ENCODE measurements at places on chromosomes 1 and 21.

- DNase-seq, result no peak
Measured at GRCh38 chr1:14273811-14274210, 324.7 kb upstream of the KAZN start.

DNA sequence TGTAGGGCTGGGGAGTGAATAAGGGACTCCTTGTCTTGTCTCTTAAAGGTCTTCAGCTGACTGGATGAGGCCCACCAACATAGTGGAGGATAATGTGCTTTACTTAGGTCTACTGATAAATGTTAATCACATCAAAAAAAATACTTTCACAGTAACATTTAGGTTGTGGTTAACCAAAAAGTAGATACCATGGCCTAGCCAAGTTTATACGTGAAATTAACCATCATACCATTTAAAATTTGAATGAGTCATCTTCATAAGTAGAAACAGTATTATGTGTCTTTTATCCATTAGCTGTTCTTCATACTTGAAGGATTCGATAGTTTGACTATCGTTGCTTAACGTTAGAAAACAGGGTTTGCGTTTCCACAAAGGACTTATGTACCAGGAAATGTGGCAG lies 80.9 kb downstream of the MTR start:
- DNase-seq, result no peak

DNA sequence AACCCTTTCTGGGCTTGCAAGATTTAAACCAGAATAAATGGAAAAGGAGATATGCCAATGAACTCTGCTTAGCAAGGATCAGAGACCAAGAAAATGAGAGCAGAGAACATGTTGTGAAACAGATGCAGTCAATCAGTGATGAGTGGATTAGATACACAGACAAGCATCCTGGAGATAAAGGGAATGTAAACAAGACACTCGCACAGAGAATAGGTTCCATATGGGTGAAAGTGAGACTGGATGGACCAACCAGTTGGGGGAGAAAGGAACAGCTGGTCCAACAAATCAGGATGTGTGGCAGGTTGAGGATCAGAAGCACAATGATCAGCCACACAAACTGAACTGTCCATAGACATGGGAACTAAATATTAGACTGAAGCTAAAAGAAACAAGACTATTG lies 338.2 kb downstream of the ASTN1 start:
- no peak for DNase-seq

DNA sequence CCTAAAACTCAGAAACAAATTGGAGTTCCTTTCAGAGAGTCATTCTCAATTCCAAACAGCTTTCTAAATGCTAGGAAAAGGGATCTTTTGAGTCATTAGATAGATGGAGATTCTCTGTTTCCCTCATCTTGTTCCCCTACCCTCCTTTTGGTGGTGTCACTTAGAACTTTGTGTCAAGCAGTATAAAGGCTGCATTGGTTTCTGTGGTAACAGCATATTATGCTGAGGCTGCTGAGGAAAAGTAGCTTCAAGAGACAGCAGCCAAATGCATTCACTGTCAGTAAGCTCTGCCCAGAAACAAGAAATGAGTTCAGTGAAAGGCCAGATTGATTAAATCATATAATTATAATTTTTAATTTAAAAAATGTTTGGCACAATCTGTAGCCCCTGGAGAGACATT lies 144.1 kb downstream of the LRRC40 start:
- DNase-seq, result no peak

- no peak for DNase-seq
Measured at GRCh38 chr1:118294875-118295642, 110.0 kb upstream of the SPAG17 start.

- no peak for DNase-seq
Measured at GRCh38 chr1:164801791-164802502, 243.0 kb downstream of the PBX1 start.

DNA sequence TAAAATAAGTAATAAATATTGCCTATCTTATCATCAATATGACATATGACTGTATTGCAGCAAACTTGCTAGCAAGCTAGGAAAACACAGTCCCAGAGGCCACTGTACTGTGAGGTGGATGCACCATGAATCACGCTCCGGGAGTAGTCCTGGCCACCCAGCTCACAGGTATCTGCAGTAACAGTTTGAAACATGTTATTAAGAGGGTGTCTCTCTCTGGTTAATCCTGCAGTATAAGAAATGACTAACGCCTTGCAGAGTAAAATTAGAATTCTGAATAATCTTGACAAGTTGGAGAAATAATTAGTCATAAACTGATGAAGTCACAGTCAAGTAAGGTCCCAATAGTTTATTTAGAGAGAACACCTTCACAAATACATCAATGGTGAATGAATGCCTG lies 34.0 kb upstream of the DPT start:
- no peak for DNase-seq

DNA sequence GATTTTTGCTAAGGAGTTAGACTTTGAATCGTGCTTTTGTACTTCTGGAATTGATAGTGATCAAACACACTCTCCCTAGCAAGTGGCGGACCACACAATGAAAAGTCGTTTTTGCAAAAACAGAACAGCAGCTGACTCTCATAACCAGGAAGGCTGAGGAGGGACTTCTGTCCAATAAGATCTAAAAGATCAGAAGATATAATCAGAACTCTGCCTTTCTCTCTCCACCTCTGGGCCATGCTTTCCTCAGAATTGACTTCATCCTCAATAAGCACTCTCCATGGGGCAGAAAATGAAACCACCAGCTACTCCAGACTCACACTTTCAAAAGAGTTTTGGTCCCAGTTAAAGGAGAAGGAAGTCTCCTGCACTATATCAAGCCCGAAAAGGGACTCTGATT lies 55.3 kb upstream of the SAMD13 start:
- DNase-seq, result no peak

GRCh38 chr1:90201467-90202358 lies 206.8 kb downstream of the ZNF326 start:
- no peak for DNase-seq

DNA sequence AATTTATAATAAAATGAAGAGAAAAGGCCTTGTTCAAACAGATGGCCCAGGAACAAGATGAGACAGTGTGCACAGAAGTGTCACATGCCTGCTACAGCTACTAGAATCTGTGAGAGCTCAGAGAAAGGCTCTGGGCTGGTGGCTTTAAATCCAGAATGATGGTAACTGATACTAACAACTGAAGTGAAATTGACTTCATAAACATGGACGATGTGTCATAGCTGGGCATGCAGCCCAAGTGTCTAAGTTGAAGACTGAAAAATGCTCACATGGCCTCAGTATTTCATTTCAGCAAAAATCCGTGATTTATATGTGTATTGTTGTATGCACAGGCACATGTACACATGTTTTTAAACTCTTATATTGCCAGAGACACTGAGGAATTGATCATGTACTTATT lies 208.3 kb upstream of the RUNX1 start:
- no peak for DNase-seq

- DNase-seq, result no peak
Measured at GRCh38 chr1:155392898-155393411, 72.3 kb downstream of the RUSC1 start.

DNA sequence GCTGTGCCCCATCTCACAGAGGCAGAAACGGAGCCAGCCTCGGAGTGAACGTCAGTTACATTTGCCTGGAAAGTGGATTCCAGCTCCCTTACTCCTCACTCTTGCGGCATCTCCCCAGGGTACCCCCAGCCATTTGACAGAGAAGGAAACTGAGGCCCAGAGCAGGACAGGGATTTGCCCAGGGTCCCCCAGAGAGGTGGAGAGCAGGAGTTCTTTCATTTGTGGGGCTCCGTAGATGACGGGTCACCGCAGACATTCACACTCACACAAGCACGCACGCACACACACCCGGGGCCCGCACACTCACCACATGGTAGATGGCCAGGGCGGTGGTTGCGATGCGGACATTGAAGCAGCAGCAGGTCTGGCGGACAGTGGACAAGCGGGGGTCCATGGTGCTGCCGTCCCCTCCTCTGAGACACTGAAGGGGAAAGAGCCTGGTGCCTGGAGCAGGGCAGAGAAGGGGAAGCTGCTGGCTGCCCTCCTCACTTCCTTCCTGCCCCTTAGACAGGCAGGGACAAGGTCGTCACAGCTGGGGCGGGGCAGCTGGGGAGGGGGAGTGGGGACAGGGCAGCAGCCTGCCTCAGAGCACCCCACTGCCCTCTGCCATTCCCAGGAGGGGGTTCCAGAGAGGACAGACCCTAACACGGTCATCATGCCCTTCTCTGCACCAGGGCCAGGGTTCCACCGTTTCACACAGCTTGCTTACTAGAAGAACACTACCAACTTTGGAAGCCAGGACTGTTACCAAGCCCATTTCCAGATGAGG lies at the start of gene LAPTM5:
Gene LAPTM5, minus strand, starts transcription at position 423 of the 769 bp plus-strand sequence. Its CDS starts 29 bp downstream, at position 394.
- no peak for DNase-seq

DNA sequence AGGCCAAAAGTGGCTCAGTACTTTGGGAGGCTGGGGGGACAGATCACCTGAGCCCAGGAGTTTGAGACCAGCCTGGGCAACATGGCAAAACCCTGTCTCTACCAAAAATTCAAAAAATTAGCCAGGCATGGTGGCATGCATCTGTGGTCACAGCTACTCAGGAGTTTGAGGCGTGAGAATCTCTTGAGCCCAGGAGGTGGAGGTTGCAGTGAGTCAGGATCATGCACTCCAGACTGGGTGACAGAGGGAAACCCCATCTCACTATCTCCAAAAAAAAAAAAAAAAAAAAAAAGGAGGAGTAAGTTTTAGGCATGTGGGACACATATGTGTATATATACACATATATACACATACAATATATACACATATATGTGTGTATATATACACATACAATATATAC lies 165.3 kb upstream of the DPYD start:
- no peak for DNase-seq

DNA sequence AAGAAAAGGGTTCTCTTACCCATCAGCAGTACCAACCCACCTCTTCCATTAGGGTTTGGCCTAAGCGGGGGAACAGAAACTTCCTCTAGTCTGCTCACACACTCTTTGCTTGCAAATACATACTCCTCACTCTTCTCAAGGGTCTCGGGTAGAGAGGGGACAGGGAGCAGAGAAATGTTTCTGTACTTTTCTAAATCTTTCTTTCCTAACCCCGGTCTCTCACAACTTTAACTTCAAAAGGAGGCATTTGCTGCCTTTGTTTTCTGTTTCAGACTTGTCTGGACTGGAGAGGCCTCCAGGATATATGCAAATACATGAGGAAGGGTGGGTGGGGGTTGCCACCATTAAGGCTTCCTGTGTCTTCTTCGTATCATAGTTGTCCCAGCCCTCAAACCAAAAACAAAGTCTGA lies 10.5 kb upstream of the LAX1 start:
- no peak for DNase-seq

DNA sequence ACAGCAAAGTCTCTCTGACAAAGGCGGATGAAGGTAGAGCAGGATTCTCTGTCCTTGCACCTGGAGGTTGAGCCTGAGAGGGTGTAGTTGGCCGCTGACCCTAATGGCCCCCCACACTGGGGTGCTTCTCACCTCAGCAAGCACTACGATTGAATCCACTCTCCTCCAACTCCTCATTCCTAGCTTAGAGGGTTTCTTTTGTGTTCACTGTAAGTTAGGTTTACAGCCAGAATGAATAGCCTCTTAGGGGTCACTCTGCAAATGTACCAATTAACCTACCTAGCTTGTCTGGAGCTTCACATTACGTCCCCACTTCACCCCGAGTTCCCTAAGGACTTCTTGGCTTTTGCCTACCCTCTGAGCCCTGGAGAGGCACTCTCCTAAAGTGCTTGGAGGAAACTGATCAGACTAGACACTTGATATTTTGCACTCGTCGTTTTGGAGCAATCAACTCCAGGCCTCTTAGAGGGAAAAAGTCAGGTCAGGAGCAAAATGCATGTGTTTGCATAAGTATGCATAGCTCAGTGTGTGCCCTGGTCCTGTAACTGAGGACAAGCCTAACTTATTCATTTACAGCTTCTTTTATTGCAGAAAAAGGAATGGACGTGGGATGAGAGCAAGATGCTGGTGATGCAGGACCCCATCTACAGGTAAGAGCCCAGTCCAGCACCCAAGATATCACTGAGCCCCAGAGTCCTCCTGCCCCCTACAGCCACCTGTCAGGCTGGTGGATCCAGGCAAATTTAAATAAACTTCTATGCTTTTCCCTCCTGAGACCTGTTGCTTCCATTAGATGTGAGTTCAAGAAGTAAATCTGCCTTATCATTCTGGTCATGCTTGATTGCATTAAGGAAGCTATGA lies 76.4 kb downstream of the SPATA46 start:
- DNase-seq, result no peak

DNA sequence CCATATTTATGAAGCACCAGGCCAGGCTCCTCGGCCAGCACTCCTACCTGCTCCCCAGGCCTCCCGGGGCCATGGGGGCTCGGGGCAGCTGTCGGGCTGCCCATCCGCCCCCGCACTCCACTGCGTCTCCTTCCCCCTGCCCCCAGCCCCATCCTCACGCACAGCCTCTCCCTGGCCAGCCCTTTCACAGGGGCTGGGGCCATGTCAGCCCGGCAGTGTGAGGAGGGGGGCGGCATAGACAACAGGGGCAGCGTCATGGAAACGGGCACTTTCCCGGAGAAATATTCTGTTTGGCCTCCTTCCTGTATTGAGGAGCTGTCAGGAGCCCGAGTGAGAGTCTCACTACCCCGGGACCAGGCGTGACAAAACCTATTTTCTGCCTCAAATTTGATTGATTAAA lies 87.3 kb downstream of the CASZ1 start:
- no peak for DNase-seq

GRCh38 chr21:38036016-38036415 lies 119.8 kb upstream of the KCNJ6 start:
- DNase-seq, result no peak

- no peak for DNase-seq
Measured at GRCh38 chr21:40797891-40798290, 49.1 kb downstream of the DSCAM start.

DNA sequence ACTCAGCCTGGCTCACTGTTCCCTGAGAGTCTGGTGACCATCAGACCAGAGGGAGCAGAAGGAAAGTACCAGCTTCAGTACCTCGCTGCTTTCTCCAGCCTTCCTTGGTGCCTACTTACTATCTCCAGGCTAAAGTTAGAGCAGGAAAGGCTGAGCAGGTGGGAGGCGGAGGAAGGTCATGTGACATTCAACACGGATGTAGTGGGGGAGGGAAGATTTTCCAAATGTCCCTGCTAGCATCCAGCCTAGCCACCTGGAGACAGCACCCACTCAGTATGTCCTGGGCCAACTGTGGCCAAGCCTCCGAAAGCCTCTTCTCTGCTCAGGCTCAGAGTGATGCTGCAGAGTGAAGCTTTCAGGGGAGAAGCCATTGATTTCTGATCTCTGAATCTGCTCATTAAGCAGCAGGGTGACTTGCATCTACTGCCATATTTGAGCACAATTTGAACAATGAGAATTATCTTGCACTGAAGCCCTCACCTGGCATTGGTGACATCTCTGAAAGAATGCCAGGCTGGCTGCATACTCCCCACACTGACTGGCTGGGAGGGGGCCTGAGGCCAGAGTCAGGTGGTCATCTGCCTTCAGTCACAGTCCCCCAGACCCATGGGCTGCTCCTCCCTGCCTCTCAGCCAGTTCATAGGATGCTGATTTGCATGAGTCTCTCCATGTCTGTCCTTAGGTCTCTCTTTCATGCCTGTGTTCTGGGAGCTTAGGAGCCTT lies 86.2 kb downstream of the KCND3 start:
- DNase-seq, result no peak

Measured in mesothelial cell of epicardium (in vitro differentiated cells).